T-helper 22 cell (primary cell): ENCODE measurements at places on chromosomes 13 and 19.
A peak's percentile ranks its signal among the peaks of the same experiment; 100 is the strongest.

GRCh38 chr13:45781553-45782326 is 69.8 kb downstream of the SIAH3 start:
- no peak for DNase-seq

DNA sequence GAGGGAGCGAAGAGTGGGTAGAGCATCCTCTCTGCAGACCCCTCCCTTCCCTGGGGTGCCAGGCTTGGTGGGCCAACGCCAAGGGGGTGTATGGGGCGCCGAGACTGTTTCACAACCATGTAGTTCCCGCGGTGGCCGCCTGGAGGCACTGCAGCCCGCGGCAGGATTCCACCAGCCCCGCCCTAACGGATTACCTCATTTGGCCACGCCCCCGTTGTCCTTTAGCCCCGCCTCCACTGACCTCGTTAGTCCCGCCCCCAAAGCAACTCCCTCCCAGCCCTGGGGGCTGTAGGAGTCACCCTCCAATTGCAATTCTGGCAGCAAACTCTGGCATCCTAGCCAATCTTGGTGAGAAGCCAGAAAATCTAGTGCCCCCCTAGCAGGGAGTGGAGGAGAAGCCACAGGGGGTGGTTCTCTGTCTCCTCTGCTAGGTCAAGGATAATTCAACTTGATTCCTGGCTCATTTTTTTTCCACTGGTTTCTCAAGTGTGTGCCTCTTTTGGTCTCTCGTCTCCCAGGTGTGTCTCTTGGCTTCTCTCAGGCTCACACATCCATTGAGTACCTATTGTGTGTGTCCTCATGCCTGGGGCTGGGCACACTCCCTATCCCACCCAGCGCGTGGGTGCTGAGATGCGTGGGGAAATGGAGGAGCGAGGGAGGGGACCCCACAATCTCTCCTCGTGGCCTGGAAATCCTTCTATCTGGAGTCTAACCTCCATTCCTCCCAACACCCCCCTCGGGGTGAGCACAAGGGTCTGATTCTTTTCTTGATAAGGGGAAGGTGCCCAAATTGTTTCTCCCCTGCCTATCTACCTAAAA is 2.0 kb downstream of the OLFM2 start:
- DNase-seq, result peak; percentile 58

- no peak for DNase-seq
These were observed 1.4 kb downstream of the ECH1 start for GRCh38 chr19:38830039-38830733.

- no peak for DNase-seq
These were observed 4.9 kb upstream of the TIMM50 start for GRCh38 chr19:39475748-39476147.

DNA sequence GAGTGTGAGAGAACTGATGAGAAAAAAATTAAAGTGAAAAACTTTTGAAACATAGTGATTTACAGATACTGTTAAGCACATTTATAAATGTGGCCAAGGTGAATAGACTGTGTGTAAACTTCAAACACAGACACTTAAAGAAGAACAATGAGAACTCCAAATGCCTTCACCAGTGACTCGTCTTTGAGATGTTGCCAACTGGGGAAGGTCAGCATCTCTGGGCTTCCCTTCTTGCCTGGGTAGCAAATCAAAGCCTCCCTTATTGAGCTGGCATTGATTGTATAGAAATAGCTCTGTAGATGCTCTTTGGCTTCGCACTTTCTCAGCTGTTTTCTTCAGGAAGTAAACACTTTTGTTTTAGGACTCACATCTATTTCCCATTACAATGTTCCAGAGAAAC is 177.3 kb upstream of the SGCG start:
- DNase-seq, result no peak

- no peak for DNase-seq
These were observed 31.3 kb downstream of the TEX26 start for GRCh38 chr13:30963791-30964190.

DNA sequence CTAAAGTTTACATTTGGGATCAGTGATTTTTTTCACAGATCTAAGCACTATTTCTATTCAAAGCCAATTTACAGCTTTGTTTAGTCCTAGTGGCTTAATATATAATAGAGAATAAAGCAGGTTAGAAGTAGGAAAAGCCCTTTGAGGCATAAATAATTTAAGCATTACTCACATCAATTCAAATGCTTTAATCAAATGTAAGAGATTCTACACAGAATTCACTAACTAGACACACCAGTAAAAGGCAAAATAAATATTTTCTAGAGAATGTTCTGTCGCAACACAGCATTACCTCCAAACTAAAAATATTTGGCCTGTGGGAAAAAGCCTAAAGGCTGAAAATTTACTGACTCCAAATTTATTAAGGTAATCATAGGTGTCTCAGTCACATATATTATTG is 31.3 kb downstream of the KCTD12 start:
- no peak for DNase-seq

DNA sequence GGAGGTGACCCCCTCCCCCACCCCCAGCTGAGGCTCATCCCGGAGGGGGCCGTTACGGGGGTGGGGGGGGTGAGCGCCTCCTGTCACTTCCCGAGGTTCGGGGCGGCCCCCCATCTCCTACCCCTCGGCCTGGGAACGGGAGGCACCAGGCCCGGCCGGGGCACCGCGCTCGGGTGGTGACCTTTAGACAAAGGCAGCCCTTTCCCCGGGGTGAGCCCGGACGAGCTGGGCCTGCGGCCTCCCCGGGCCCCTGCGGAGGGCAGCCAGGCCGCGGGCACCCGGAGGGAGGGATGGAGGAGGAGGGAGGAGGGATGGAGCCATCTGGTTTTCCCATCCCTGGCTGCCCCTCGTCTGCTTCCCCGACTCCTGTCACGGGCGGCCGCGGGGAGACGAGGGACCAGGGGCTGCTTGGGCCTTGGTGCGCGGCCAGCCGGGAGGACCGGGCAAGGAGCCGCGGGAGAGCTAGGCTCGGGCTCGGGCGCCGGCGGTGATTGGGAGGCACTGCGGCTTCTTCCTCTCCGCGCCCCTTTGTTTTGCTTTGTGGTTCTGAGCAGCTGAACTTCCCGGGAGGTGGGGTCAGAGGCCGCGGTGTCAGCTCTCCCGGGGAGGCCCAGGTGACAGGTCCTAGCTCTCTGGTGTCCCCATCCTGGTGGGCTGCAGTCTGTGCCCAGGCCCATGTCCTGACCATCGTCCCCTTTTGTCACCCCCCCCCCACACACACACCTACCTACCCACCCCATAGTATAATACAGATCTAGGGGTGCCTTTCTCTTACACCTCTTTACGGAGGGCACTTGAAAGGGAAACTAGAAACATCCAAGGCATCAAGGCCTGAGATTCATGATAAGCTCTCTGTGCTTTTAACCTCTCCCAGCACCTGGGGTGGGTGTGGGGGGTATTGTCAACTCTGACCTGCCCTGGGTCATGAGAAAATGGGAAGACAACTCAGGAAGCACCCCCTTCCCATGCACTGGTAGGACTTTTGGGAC is 1.3 kb downstream of the BICRA start:
- DNase-seq, result peak; percentile 22

GRCh38 chr13:32731576-32731975 is 145.3 kb downstream of the PDS5B start:
- DNase-seq, result no peak

DNA sequence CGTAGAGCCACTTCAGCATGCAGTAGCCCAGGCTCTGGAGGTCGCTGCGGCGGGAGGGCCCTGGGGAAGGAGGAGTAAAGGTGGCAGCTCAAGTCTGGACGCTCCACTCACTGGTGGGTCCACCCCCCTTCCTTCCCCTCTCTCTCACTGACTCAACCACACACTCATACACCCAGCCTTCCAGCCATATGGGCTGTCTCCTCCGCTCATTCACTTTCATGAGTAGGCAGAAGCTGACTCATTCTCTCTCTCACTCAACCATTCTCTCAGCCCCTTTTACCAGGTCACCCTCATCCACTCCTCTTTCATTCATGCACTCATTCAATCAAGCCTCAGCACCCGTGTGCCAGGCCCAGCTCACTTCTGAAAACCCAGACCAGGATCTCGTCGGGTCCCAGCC is 27.5 kb upstream of the SIGLEC11 start:
- no peak for DNase-seq

- no peak for DNase-seq
These were observed 5.0 kb upstream of the MTIF3 start for GRCh38 chr13:27455331-27455855.

DNA sequence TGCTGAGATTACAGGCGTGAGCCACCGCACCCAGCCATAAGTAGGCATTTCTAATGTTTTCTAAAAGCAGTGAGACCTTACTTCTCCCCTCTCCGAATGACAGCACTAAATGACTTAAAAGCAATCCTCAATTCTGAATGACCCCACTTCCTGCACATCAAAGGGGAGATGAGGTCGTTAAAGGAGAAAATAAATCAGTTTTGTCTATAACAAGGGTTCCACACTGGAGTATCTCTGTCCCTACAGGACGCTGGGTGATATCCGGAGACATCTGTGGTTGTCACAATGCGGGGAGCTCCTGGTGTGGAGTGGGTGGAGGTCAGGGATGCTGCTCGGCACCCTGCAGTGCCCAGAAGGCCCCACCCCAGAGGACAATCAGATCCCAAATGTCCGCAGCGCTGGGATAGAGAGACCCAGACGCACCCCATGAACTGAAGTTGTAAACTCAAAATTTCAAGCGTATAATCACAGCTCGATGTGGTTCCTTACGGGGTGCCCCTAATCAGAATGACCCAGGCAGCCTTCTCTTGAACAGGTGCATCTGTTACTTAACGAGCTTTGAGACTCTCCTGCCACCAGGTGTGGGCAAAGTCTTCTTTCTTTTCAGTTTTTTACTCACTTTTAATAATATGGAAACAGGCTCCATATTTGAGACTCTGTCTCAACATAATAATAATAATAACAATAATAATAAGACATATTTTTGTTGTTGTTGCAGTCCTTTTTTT is 2.9 kb downstream of the GNG7 start:
- DNase-seq, result no peak

- no peak for DNase-seq
These were observed 329.6 kb downstream of the COG6 start for GRCh38 chr13:39985071-39985470.

- no peak for DNase-seq
These were observed 4.0 kb downstream of the GTPBP3 start for GRCh38 chr19:17341386-17341785.

DNA sequence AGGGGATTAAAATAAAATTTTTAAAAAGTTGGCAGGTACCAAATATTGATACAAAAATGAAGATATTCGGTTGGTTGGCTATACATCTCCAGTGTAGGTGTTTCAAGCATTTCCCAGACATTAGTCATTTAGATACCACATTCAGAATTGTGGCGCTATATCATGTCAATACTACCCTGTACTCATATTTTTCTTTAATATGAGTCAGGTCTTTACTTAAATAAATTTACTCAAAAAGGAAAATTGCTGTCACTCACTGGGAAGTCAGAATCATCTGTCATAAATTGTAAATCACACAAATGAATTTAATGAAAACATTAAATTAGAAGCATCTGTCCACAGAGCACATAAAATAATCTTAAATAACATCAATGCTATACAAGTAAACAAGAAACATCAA is 134.2 kb downstream of the TSHZ3 start:
- no peak for DNase-seq
